Naive thymus-derived CD8-positive, alpha-beta T cell (primary cell): ENCODE measurements at places on chromosomes 5 and 9.
A peak's percentile ranks its signal among the peaks of the same experiment; 100 is the strongest.

GRCh38 chr5:153818626-153819025 is 220.1 kb downstream of the FAM114A2 start:
- DNase-seq, result no peak
- no peaks in the 10 kb centered on the region for H3K36me3 ChIP-seq
- H3K27me3 ChIP-seq, result no peaks in the 10 kb centered on the region

DNA sequence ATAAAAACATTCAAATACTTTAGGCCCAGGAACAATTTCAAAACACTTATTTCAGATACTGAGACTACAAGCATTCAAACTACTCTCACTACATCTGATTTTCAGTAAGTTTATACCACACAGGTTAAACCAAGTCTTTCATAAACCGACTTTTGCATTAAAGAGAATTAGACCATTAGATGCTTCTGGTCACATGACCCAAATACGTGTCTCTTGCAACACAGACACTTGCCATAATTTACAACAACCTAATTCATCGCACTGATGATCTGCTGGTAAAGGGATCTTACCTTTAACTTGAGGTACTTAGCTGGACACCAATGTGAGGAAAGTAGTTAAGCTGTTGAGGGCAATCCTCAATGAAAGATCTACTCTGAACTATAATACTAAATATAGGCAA is 3.2 kb downstream of the HNRNPH1 start:
- peaks cover 80% of the 10 kb centered on the region for H3K4me1 ChIP-seq
- peaks cover 39% of the 10 kb centered on the region for H3K36me3 ChIP-seq
- H3K27me3 ChIP-seq, result no peaks in the 10 kb centered on the region
- peak overlapping the region; percentile 93 for H3K4me3 ChIP-seq

DNA sequence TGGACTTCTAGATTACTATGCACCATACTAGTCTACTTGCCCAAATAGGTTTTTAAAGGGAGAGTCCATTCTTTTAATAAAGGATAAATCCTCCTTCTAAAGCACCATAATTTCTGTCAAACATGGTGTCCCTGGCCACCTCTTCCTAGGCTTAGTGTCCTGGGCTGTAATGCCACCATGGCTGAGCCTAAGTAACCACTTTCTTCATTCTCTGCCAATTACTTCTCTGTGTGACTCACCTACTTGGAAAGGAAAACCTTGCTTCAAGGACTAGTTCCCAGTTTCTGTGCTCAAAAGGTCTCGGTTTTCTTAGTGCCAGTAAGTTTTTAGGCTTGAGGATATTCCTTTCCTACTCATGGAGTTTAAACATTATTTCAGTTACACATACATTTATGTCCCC is 273.4 kb downstream of the DENND1A start:
- no peak for DNase-seq
- no peak overlapping the region for H3K4me3 ChIP-seq
- H3K36me3 ChIP-seq, result peaks cover 44% of the 10 kb centered on the region
- no peak overlapping the region for H3K27ac ChIP-seq
- no peaks in the 10 kb centered on the region for H3K27me3 ChIP-seq
- no peaks in the 10 kb centered on the region for H3K4me1 ChIP-seq

- no peaks in the 10 kb centered on the region for H3K36me3 ChIP-seq
- no peak overlapping the region for H3K4me3 ChIP-seq
- peaks cover 1% of the 10 kb centered on the region for H3K4me1 ChIP-seq
- no peak for DNase-seq
Observed at GRCh38 chr9:114281473-114282103, 41.3 kb upstream of the ORM1 start.

DNA sequence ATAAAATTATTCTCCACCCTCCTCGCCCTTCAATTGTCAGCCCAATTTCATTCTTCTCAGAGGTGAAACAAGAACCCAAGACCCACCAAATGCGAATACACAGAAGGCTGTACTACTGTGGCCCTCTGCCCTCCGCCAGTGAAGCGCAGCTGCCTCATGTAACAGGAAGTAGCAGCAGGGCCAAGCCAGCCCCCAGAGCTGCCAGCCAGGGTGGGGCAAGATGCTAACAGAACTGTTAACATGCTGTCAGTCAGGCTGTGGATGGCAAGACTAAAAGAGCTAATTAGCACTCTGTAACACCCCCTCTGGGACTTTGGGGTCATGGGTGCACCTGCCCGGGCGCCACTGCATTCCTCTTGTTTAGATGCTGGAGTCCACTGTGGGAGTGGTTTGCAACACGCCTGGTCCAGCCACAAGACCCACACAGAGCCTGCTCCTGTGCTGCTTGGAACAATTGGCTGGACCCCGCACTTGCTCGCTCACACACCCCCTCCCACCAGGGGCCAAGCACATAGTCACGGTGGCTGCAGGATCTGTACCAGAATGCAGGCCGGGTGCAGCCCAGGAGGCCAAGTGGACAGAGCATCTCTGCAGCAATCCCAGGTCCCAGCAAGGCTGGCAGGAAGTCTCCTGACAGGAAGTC is 14.5 kb upstream of the HEXB start:
- H3K36me3 ChIP-seq, result no peaks in the 10 kb centered on the region
- no peaks in the 10 kb centered on the region for H3K4me1 ChIP-seq
- H3K4me3 ChIP-seq, result no peak overlapping the region
- H3K27me3 ChIP-seq, result peaks cover 9% of the 10 kb centered on the region

DNA sequence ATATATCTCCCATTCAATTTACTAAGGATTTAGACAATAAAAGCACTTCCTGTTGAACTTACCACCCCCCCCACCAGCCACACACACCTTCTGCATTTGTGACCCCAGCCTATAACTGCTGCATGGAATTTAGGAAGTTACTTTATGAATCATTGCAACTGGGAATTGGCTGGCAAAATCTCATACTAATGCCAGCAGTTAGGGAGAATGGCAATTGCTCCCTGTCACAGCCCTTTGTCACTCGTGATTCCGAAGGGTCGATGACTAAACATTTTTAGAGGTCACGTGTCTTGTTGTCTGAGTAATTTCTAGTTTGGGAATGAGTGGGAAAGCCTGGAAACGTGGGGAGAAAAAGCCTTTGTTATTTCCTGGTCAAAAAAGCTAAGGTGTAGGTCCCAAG is 46.6 kb upstream of the PCA3 start:
- no peaks in the 10 kb centered on the region for H3K4me1 ChIP-seq
- DNase-seq, result no peak
- peaks cover 20% of the 10 kb centered on the region for H3K27me3 ChIP-seq
- no peak overlapping the region for H3K27ac ChIP-seq
- no peak overlapping the region for H3K4me3 ChIP-seq

GRCh38 chr5:15500325-15501001 is 483 bp downstream of the FBXL7 start:
- H3K4me1 ChIP-seq, result peaks cover 2% of the 10 kb centered on the region
- peaks cover 24% of the 10 kb centered on the region for H3K27me3 ChIP-seq
- no peak for DNase-seq
- H3K36me3 ChIP-seq, result peaks cover 3% of the 10 kb centered on the region

- H3K27me3 ChIP-seq, result peaks cover 20% of the 10 kb centered on the region
- DNase-seq, result no peak
- H3K36me3 ChIP-seq, result no peaks in the 10 kb centered on the region
Observed at GRCh38 chr5:78557601-78558000, 91.0 kb downstream of the LHFPL2 start.

GRCh38 chr5:14983666-14984441 is 112.3 kb upstream of the ANKH start:
- H3K4me1 ChIP-seq, result peaks cover 25% of the 10 kb centered on the region
- H3K27ac ChIP-seq, result no peak overlapping the region
- DNase-seq, result peak; percentile 21
- peak overlapping the region; percentile 20 for H3K4me3 ChIP-seq

DNA sequence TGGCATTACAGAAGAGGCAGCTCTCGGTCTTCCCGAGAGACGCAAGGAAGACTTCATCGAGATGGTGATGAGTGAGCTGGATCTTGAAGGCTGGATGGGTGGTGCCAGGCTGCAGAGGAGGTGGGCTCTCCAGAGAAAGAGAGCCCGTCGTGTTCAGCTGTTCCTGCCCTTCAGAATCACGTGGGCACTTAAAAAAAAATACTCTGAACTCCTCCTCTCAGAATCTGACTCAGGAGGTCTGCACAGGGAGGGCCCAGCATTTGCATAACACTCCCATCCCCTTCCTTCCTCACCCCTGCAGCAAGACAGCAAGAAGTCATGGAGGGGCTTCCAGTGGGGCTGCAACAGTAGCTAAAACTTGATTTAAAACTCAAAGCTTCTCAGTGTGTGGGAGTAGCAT is 203.0 kb downstream of the ATPSCKMT start:
- no peaks in the 10 kb centered on the region for H3K27me3 ChIP-seq
- no peak for DNase-seq
- no peak overlapping the region for H3K27ac ChIP-seq
- no peaks in the 10 kb centered on the region for H3K4me1 ChIP-seq
- no peak overlapping the region for H3K4me3 ChIP-seq

GRCh38 chr5:141681695-141682641 is at the start of gene ARAP3:
ARAP3 (minus strand) TSS chr5:141682230; CDS start chr5:141680486, 1,744 bp downstream.
- H3K36me3 ChIP-seq, result peaks cover 2% of the 10 kb centered on the region
- no peaks in the 10 kb centered on the region for H3K27me3 ChIP-seq
- H3K4me1 ChIP-seq, result peaks cover 44% of the 10 kb centered on the region
- peak within 1 kb of the TSS; percentile 70 for H3K4me3 ChIP-seq
- DNase-seq, result no peak
- H3K27ac ChIP-seq, result peak within 1 kb of the TSS; percentile 87

GRCh38 chr5:14155075-14155474 is 11.9 kb downstream of the TRIO start:
- peaks cover 26% of the 10 kb centered on the region for H3K27me3 ChIP-seq
- no peaks in the 10 kb centered on the region for H3K4me1 ChIP-seq
- DNase-seq, result no peak
- H3K36me3 ChIP-seq, result no peaks in the 10 kb centered on the region
- H3K27ac ChIP-seq, result no peak overlapping the region
- H3K4me3 ChIP-seq, result no peak overlapping the region

DNA sequence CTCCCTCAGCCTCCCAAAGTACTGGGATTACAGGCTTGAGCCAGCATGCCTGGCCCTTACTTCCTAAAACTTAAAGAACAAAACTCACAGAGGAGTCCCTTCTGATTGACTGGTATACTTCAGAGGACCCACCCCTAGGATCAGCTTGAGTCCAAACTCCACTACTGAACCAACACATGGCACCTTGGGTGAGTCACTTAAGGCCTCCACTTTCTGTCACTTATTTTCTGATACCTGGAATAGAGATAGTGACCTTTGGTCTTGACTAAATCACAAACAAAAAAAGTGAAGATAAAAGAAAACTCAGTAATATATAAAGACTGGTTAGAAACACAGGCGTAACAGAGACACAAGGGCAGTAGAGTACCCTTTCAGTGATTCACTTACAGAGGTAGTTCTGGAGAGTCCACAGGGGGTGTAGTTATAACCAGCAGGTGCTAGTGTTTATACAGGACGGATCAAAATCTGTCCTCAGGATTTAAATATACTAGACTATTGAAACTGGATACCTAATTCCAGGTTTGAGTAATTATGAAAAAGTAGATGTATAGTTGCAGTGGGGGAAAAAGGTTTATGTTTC is 274.3 kb upstream of the ANKRD55 start:
- no peaks in the 10 kb centered on the region for H3K27me3 ChIP-seq
- no peaks in the 10 kb centered on the region for H3K4me1 ChIP-seq
- DNase-seq, result no peak

DNA sequence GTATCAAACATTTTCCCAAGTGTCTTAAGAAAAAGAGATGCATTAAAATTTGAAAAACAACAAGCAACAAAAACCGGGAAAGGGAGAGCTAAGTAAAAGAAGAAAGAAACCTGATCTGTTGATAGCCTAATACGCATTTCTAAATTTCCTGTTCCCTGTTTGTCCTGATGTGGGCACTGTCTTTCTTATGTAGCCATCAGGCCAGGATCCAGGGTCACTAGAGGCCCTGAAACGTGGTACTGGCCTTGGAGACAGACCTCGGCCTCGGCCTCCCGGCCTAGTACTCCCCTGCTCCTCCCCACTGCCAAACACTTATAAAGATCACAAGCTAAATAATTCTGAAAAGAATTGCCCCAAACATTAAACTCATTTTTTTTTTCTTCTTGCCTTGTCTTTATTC is 547.2 kb downstream of the IRX1 start:
- H3K36me3 ChIP-seq, result no peaks in the 10 kb centered on the region
- no peaks in the 10 kb centered on the region for H3K4me1 ChIP-seq
- H3K4me3 ChIP-seq, result no peak overlapping the region
- no peak overlapping the region for H3K27ac ChIP-seq

DNA sequence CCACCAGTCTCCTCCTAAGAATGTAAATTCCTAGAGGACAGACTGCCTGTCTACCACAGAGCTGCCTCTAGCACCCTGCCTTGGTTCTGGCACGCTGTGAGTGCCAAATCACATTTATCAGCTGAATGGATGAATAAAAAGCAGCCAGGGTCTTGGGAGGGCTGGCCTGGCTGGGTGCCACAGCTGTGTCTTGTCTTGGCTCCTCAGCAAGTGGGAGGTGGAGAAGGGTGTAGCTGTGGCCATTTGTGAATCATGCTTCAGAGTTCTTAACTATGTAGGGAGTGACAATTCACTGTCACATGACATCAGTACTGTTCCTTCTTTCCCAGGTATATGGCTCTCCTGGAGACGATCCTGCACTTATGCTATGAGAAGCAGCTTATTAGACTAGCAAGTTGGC is 70.6 kb downstream of the DCP2 start:
- no peaks in the 10 kb centered on the region for H3K4me1 ChIP-seq
- no peak overlapping the region for H3K4me3 ChIP-seq
- H3K27ac ChIP-seq, result no peak overlapping the region

GRCh38 chr9:89402695-89403427 is 84.6 kb downstream of the SECISBP2 start:
- peak overlapping the region; percentile 74 for H3K27ac ChIP-seq
- DNase-seq, result no peak
- H3K4me3 ChIP-seq, result no peak overlapping the region
- H3K4me1 ChIP-seq, result peaks cover 66% of the 10 kb centered on the region
- no peaks in the 10 kb centered on the region for H3K27me3 ChIP-seq

DNA sequence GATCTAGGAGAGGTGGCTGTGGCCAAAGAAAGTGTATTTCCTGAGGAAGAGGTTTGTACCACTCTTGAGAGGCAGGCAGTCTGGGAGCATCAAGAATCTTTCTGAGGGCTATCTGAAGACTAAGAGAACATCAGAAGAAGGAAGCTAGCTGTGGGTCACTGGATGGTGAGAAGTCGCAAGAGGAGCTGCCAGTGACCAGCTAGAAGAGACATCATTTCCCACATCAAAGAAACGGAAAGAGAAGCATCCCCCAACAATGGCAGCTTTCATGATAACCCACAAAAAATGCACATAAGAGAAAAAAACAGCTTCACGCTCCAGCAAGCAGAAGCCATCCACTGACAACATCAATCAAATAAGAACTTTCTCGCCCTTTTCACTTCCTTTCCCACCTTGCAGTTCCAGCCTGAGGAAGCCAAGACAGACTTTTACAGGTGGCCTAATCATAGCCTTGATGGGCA is 25.0 kb upstream of the CEP78 start:
- H3K4me1 ChIP-seq, result peaks cover 61% of the 10 kb centered on the region
- peak; percentile 61 for DNase-seq
- peak overlapping the region; percentile 75 for H3K4me3 ChIP-seq
- H3K27ac ChIP-seq, result peak overlapping the region; percentile 27
- no peaks in the 10 kb centered on the region for H3K27me3 ChIP-seq

- no peak for DNase-seq
- H3K27ac ChIP-seq, result peak overlapping the region; percentile 41
- no peaks in the 10 kb centered on the region for H3K27me3 ChIP-seq
- no peak overlapping the region for H3K4me3 ChIP-seq
Observed at GRCh38 chr9:34242830-34243229, 64.0 kb downstream of the UBAP1 start.
